Activated T-cell treated with anti-CD3 and anti-CD28 coated beads for 1 hour (primary cell): ENCODE measurements at places on chromosomes 2 and 18.

DNA sequence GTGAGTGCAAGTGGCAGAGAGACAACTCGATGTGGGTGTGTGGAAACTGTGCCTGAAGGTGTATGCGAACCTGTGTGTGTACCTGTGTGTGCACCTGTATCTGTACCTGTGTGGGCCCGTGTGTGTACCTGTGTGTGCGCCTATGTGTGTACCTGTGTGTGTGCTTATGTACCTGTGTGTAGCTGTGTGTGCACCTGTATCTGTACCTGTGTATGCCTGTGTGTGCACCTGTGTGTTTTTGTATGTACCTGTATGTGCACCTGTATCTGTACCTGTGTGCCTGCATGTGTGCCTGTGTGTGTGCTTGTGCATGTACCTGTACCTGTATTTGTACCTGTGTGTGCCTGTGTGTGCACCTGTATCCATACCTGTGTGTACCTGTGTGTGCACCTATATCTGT, 150.6 kb downstream of the MYT1L start:
- no peak for DNase-seq

DNA sequence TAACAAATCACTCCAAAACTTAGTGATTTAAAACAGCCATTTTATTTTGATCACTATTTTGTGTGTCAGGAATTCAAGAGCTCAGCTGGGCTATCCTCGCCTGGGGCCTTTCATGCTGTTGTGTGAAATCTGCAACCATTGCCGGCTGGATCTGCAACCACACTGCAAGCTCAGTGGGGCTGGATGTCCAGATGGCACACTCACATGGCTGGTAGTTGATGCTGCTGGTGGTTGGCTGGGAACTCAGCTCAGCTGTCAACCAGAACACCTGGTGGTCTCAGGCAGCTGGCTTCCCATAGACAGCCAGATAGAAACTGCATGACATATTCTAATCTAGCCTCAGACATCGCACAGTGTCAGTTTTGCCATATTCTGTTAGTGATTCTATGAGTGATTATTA, 30.6 kb upstream of the AP1S3 start:
- no peak for DNase-seq

DNA sequence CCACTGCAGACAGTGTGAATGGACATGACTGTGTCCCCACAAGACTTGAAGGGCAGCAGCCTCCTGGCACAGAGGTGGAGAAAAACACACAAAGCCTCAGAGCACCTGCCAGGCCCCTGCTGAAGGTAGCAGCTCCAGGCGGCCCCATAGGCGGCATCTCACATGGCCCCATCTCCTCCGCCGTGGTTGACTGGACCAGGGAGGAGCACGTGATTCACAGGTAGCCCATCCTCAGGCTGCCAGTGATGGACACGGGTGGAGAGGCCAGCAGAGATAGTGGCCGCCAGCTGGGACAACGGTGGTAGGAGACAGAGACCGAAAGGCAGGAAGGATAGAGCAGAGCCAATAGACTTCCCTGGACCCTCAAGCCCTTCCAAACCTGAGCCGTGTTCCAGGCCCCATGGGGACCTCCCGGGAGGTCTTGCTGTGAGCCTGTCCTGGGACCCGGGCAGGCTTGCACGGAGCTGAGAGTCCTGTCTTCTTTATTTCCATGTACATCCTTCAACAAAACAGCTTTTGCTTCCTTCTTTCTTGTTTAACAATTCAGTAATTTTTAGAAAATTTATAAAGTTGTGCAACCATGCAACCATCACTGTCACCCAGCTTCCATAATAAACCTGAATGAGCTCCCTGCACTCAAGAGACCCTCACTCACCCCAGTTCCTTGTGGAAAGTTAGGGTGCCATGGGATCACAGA, 26.9 kb downstream of the GPR55 start:
- DNase-seq, result no peak

DNA sequence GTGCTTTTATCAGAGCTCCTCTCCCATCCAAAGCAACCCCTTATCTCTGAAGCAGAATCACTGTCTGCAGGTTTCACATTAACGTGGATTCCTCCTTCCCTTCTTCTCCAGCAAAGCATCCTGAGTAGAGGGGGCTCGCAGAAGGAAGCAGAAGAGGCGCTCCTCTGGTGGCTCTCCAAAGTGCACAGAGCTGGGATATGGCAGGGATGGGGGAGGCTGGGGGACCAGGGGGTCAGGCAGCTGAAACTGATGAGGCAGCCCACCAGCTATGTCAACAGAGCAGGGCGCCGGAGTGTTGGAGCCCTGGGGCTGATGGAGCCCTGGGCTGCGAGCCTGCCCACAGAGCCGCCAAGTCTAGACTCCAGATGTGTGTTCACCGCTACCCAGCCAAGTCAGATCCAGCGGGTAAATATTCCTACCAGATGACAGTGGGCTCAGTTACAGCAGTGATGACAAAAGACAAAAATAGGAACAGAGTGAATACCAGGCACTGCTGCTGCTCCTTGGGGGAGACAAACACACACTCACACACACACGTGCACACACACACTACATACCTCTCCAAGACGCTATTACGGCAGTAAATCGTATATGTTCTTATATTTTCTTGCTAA, 678.3 kb upstream of the ID2 start:
- DNase-seq, result no peak

DNA sequence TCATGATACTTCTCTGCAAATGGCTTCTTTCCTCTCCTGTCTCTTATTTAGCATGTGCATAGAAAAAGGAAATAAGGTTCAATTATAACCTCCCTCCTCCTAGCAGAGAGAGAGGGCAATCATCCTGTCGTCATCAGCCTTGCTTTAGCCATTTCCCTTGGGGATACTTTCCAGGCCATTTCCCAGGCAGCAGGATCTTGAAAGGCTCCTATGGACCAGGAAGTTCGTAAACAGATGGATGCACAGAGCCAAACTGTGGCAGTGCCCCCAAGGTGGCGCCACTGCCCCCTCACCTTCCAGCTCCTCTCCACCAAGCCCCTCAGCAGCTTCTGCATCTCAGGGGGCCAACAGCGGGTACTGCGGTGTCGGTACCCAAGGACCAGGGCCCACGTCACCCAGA, 157.4 kb downstream of the DTNA start:
- no peak for DNase-seq

- no peak for DNase-seq
Measured at GRCh38 chr2:57204364-57204763, 842.2 kb upstream of the VRK2 start.

- DNase-seq, result no peak
Measured at GRCh38 chr2:162490761-162491470, 147.0 kb downstream of the GCA start.

GRCh38 chr2:222703886-222704285, 32.4 kb downstream of the MOGAT1 start:
- no peak for DNase-seq

DNA sequence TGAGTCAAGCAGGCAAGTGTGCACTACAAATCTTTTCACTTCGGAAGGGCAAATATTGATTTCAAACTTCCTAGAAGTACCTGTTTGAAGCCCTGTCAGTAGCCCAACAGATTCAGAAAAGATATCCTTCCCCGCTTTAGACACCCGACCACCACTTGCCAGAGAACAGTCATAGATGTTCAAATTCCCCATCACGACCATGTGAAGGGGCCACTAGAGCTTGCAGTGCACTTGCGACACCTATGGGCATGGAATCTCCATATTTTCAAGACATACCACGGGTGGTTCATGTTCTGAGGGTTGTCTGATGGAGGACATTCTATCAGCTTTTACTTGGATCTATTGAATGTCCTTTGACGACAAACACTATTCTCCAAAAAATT, 23.8 kb downstream of the GNLY start:
- no peak for DNase-seq

DNA sequence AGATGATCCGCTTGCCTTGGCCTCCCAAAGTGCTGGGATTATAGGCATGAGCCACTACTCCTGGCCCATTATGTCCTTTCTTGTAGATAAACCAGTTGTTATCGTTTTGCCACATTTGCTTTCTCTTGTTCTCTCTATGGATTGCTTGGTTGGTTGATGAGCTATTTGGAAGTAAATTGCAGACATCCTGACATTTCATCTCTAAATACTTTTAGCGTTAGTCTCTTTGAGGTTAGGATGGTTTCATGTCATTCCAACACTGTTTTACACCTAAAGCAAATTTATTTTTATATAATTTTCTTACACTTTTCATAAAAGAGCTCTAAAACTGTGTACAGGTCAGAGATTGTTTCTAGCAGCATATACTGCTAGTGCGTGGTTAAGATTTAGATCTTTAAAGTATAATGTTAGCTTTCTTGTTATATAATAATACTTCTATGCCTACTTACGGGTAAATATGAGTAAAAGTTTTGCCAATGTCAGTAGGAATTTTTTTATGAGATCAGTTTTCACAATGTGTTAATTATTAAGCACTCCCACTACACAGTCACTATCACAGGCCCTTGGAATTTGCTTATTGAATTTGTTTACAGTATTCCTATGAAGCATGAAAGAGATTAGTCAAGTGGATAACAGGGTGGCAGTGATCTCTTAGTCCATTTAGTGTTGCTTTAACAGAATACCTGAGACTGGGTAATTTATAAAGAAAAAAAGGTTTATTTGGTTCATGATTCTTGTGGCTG, 10.3 kb downstream of the POLI start:
- no peak for DNase-seq

DNA sequence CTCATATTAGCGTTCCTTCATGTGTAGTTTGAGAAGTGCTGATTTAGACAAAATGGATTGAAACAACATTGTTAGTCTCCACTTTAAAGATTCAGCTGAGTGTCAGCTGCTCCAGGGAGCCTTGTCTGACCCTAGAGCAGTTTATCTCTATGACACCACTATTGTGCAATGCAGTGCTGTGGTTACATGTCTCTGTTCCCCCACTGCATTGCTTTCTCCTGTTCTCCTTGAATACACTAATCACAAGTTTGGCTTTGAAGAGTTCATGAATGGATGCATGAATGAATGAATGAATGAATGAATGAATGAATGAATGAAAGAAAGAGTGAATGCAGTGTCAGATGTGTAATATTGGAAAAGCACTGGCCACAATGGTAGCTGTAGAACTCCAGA, 38.3 kb downstream of the GCG start:
- DNase-seq, result no peak

DNA sequence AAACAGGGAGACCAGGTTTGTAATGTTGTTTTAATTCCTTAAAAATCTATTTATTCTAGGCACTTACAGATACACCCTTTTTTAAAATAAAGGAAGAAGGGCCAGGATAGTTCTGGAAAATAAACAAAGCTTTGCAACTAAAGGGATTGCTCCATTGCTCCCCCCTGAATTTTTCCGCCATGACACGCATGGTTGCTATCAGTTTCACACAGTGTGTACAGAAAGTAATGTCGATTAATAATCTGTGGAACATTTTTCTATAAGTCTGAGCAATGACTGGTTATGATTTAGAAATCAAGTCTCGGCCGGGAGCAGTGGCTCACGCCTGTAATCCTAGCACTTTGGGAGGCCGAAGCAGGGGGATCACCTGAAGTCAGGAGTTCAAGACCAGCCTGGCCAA, 90.8 kb downstream of the GAREM1 start:
- DNase-seq, result no peak

DNA sequence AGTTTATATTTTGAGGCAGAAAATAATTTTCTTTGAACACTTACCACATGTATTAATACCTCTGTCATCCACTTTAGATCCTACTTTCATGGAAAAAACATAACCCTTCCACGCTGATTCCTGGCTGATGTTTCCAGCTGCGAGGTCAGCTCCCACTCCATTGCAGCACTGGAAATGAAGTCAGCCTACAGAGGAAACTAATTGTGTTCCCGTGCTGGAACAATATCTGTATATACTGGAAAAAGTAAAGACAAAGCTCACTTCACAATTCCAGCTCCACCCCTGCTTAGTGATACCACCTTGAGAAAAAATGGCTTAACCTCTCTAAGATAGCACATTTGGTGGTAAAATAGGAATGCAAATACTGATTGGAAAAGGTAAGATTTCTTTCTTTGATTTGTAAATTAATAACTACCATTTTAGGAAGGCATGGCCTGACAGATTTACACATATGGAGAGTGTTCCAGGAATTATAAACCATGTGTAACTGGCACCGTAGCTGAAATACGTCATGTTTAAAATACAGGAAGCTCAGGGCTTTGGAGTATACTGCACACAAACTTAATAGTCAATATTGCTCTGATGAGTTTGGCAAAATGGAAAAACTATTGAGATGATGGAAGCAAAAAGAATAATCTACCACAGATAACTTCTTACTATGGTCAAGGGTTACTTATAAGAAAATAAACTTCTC, 90.0 kb downstream of the TRIB2 start:
- no peak for DNase-seq

DNA sequence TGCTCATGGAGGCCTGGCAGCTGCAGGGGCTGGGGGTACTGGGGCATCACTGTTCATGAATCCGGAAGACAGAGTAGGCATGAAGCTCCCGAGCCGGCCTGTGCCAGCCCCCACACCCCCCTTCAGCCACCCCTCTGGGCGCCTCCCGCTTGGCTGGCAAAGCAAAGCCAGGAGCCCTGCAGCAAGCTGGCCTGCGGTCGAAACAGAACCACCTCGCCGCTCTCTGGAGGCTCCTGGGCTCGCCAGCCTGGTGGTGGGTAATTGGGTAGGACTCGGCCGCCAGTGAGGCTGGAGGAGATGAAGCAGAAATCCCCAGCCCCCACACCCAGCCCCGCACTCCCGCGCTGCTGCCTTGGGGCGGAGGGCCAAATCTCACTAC, 70.9 kb upstream of the GPC1 start:
- no peak for DNase-seq

- DNase-seq, result no peak
Measured at GRCh38 chr18:33022370-33022769, 249.5 kb upstream of the KLHL14 start.

DNA sequence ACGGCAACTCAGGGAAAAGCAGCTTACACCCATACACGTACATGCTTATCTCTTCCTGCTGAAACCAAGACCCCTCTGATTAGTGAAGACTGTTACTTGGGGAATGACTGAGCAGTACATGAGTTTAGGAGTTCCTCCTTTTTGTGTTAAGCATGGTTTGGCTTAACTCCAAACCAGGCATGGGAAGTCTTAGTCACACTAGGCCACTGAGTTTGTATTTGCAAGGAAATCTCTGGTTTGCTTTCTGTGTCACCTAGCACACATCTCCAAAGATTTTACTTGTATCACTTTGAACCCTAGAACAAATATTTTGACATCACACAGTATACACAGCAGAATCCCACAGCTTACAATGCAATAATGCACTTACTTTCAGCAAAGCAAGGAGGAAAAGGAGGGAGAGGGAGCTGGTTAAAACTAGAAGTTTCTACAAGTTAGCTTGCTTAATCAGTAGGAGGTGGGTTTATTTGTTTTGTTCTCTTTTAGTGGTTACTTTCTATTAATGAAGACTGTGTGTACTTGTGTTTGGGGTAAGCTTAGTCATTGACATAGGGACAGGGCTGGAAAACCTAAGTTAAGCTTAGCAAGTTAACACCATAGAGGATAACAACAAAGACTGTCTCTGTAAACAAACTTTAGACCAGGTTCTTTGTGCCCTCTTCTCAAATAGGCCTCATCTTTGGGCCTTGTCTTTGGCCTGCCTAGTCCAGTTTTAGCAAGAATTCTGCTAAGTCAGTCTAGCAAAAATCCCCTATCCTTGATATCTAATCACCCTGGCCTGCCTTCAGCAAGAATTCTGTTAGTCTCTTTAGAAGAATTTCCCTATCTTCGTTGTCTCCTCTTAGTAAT, 219.4 kb downstream of the MREG start:
- DNase-seq, result no peak
